Activated naive CD8-positive, alpha-beta T cell treated with anti-CD3 and anti-CD28 coated beads for 36 hours (primary cell): ENCODE measurements at places on chromosomes 12 and 14. TPM values are rescaled to one million over a fixed set of nuclear protein-coding genes. Genes with fewer than 3 reads are reported as not detected.

The TPPP2 gene
- not detected for total RNA-seq

The RAB15 gene
- 3.4 TPM for total RNA-seq

The POTEG gene
- not detected for total RNA-seq

The B4GALNT3 gene
- total RNA-seq = 1.1 TPM

The STAB2 gene
- not detected for total RNA-seq

The IRAK3 gene
- total RNA-seq = 0.30 TPM

The MANSC4 gene
- not detected for total RNA-seq

The SRRM4 gene
- total RNA-seq = not detected

The SLCO1B3 gene
- not detected for total RNA-seq

DNA sequence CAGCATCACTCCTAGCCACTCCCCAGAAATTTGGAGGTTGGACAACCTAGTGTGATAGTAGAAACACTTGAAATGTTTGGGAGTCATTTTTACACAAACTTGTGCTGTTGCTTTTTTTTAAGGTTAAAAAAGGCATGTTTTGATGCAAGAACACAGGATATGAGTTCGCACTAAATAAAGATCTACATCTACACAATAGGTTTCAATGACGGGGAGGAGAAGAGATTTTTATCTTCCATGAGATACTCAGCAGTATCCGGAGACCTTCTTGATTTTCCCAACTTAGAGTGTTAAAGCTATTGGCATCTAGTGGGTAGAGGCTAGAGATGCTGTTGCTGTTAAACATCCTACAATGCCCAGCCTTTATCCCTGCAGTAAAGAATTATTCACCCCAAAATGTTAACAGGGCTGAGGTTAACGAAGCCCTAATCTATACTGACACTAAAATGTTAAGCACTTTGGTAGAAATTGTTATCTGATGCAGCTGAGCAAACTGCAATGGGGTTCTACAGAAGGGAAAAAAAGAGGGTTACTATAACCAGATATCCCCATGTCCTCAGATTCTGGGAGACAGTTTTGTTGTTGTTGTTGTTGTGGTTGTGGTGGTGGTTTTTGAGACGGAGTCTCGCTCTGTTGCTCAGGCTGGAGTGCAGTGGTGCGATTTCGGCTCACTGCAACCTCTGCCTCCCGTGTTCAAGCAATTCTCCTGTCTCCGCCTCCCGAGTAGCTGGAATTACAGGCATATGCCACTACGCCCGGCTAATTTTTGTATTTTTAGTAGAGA lies 14.0 kb upstream of the PCNX1 start:
- peaks cover 45% of the 10 kb centered on the region for H3K4me1 ChIP-seq
- H3K36me3 ChIP-seq = no peaks in the 10 kb centered on the region
- H3K4me3 ChIP-seq = no peak overlapping the region
- no peak overlapping the region for H3K27ac ChIP-seq

- H3K36me3 ChIP-seq = no peaks in the 10 kb centered on the region
- H3K4me1 ChIP-seq = no peaks in the 10 kb centered on the region
- no peak overlapping the region for H3K4me3 ChIP-seq
Measured at GRCh38 chr12:91113621-91114020, 2.3 kb upstream of the LUM start.

GRCh38 chr12:88375306-88376305 lies 204.7 kb downstream of the KITLG start:
- peaks cover 3% of the 10 kb centered on the region for H3K27me3 ChIP-seq
- DNase-seq = no peak
- no peak overlapping the region for H3K27ac ChIP-seq
- no peaks in the 10 kb centered on the region for H3K4me1 ChIP-seq
- H3K4me3 ChIP-seq = no peak overlapping the region

- H3K4me1 ChIP-seq = peaks cover 23% of the 10 kb centered on the region
- peak overlapping the region; percentile 14 for H3K27ac ChIP-seq
- no peak for DNase-seq
- peaks cover 31% of the 10 kb centered on the region for H3K27me3 ChIP-seq
- H3K4me3 ChIP-seq = no peak overlapping the region
Measured at GRCh38 chr12:2642896-2643425, 151.8 kb upstream of the FKBP4 start.

DNA sequence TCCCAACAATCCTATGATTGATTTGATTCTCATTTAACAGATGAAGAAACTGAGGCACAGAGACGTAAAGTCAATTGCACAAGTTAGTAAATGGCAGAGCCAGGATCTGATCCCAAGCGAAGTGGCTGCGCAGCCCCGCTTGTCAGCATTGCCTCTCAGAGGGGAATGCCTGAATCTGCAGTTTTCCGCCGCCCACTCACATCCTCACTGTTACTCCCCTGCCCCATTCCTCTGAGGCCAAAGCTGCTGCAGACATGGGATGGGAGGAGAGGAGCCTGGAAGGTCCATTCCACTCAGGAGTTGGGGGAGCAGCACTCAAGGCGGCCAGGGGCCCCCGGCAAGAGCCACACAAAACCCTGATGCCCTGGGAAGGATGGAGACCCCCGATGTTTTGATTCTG lies 1.0 kb downstream of the NRIP2 start:
- no peaks in the 10 kb centered on the region for H3K27me3 ChIP-seq
- no peak for DNase-seq
- H3K4me1 ChIP-seq = peaks cover 19% of the 10 kb centered on the region
- H3K36me3 ChIP-seq = peaks cover 6% of the 10 kb centered on the region
- H3K4me3 ChIP-seq = no peak overlapping the region

- DNase-seq = no peak
- H3K36me3 ChIP-seq = no peaks in the 10 kb centered on the region
- peaks cover 14% of the 10 kb centered on the region for H3K27me3 ChIP-seq
- no peaks in the 10 kb centered on the region for H3K4me1 ChIP-seq
- H3K4me3 ChIP-seq = no peak overlapping the region
- no peak overlapping the region for H3K27ac ChIP-seq
Measured at GRCh38 chr12:76936275-76937193, 57.7 kb upstream of the CSRP2 start.
